Left lung (tissue), 14 donors: ENCODE measurements at places on chromosomes 5 and 9. TPM values are rescaled to one million over a fixed set of nuclear protein-coding genes. Genes with fewer than 3 reads are reported as not detected.

DNA sequence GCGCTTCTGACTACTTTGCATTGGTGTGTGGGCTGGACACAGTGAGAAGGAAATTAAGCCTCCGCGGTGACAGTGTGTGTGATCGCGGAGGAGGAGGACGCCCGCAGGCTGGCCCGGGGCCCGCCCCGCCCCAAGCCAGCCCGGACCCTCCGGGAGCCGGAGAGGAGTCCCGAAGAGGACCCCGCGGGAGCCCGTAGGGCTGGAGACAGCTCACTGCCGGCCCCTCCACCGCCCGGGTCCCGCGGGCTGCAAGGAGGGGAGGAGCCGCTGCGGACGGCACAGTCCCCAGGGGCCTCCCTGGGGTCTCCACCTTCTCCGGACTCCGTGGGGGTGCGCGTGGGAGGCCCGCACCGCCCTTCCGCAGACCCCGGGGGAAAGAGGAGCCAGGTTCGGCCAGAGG, 146.4 kb upstream of the ERCC6L2 start:
- no peak overlapping the region for H3K27ac ChIP-seq
- no peak for DNase-seq
- no peaks in the 10 kb centered on the region for H3K27me3 ChIP-seq

DNA sequence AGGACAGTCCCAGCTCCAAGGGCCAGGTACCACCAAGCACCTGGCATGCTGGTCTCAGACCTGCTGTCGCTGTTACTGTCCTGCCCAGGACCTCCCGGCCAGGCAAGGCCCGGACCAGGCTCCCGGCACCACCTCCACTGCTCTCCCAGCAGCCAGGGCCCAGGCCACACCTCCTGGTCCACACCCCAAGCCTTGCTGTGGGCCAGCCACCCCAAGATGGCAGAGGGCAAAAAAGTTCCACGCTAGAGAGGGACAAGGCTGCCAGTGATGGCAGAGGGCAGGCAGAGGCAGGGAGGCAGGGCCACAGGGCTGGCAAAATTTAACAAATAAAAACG, 1.1 kb downstream of the DNLZ start:
- H3K36me3 ChIP-seq, result no peaks in the 10 kb centered on the region
- H3K4me1 ChIP-seq, result peaks cover 45% of the 10 kb centered on the region
- no peak for DNase-seq
- no peak overlapping the region for H3K4me3 ChIP-seq
- H3K27me3 ChIP-seq, result no peaks in the 10 kb centered on the region
- H3K27ac ChIP-seq, result no peak overlapping the region

Gene CDC25C
- total RNA-seq, result 0.34 TPM

Gene SPATA31C1
- not detected for total RNA-seq

GRCh38 chr5:83000428-83000827, 76.8 kb downstream of the TMEM167A start:
- no peak overlapping the region for H3K27ac ChIP-seq
- H3K4me3 ChIP-seq, result no peak overlapping the region
- no peaks in the 10 kb centered on the region for H3K36me3 ChIP-seq
- DNase-seq, result no peak

Gene LHX3
- not detected for total RNA-seq

GRCh38 chr9:131406563-131407436, 12.9 kb downstream of the PRRC2B start:
- H3K27me3 ChIP-seq, result no peaks in the 10 kb centered on the region
- H3K4me3 ChIP-seq, result no peak overlapping the region
- no peak for DNase-seq
- H3K4me1 ChIP-seq, result peaks cover 81% of the 10 kb centered on the region
- H3K27ac ChIP-seq, result peak overlapping the region; percentile 65

GRCh38 chr5:111641533-111642233, 115.3 kb downstream of the NREP start:
- H3K27me3 ChIP-seq, result no peaks in the 10 kb centered on the region
- H3K4me1 ChIP-seq, result no peaks in the 10 kb centered on the region
- no peak overlapping the region for H3K27ac ChIP-seq
- no peak overlapping the region for H3K4me3 ChIP-seq

DNA sequence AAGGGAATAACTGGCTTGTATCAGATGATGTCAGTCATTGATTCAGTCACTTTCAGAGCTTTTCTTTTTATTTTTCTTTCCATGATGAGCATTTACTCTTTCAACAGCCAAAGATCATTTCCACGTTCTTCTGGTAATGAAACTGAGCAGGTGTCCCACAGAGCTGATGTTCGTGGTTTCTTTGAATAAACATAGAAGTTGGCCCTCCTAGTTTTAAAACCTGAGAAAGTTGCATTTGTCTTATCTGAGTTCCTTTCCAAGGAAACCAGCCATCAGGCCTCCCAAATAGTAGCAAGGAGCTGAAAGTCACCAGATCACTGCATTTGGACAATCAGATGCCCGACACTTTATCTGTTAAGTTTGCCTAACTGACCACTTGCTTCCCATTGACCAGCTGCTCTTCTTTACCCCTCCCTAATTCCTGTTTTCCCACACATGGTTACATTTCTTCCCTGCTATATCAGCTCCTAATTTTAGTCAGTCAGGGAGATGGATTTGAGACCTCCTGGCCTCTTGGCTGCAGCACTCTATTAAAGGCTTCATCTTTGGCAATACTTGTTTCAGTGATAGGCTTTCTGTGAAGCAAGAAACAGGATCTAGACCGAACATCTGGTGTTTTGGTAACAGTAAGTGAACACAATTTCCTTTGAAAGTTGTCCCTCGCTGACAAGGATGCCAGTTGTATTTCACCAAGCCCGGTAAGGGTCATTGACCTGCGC, 420.8 kb downstream of the CHSY3 start:
- H3K4me1 ChIP-seq, result no peaks in the 10 kb centered on the region
- no peak overlapping the region for H3K27ac ChIP-seq
- H3K27me3 ChIP-seq, result no peaks in the 10 kb centered on the region
- no peaks in the 10 kb centered on the region for H3K36me3 ChIP-seq

Gene N4BP3
- total RNA-seq, result 3.6 TPM
